ENCODE measurements at places on chromosomes 2 and 18.

DNA sequence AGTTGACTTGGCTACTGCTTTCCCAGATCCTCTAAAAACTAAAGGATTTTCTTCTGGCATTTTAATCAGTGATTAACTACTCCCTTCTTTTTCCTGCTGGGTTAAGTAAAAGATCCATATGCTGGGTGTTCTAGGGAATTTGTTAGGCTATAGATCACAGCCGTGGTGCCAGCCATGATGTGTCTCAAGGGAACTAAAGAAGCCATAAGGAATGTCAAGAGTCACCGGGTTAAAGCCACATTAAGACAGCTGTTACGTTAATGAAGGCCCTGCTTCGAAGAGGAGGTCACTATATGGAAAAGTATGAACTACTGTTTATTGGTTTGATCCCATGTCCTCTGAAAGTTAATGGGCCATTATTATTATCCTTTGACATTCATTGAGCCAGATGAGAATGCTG, 70.7 kb downstream of the PAX3 start:
- no peak for DNase-seq

GRCh38 chr2:102055346-102055990, 63.7 kb downstream of the IL1R2 start:
- DNase-seq = no peak

- peak; percentile 51 for DNase-seq
These were observed 6.6 kb upstream of the STEAP3 start for GRCh38 chr2:119216994-119217393.

DNA sequence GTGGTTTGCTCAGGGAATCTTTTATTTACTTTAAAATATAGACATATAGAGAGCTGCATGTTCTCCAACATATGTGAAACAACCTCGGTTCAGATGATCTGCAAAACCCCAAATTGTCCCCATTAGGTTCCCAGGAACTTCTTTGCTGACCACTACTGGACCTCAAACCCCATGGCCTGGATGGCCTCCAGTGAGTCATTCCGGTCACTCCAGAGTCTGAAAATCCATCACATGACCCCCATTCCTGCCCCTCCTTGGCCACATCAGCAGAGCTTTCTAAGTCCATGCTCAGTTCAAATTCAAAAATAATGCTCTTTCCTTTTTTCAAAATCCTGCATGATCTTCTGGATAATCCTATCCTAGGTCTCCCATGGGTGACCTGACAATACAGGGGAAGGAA, 271.0 kb downstream of the TNS1 start:
- DNase-seq = no peak

- no peak for DNase-seq
These were observed 26.2 kb upstream of the COLEC12 start for GRCh38 chr18:526681-527080.

GRCh38 chr2:105747991-105748390, 3.3 kb downstream of the NCK2 start:
- DNase-seq = no peak

DNA sequence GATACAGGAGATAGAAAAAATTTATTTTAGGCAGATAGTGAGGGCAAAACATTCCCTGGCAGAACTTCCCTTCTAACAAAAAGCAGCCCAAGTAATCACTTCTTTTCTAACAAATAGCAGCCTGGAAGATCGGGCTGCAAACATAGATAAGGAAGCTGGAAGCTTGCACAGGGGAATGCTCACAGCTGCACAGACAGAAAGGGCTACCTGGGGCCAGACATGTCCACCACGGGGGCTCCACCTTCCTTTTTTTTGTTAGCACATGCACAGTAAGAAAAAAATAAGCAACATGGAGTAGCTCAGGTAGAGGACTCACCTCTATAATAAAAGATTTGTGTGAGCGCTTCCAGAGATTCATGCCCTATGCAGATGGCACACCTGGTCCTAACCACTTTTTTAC, 420.5 kb downstream of the PTH2R start:
- no peak for DNase-seq

DNA sequence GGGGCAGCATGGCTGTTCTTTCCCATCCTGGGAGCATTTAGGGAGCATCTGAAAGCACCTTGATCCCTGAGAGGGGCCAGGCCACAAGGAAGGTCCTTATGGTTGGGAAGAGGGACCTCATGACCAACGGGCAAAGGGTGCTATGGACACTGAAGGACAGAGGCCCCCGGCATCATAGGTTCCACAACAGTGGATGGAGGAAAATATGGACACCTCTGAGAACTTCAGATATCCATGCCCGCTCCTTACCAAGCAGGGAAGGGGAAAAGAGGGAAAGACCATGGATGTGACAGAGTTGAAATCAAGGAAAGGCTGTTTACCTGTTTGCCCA, 94.1 kb upstream of the MGAT4A start:
- peak; percentile 40 for DNase-seq

GRCh38 chr2:36650031-36650829, 46.3 kb upstream of the VIT start:
- no peak for DNase-seq

GRCh38 chr2:30710461-30710860, 96.8 kb downstream of the CAPN13 start:
- no peak for DNase-seq

GRCh38 chr18:65336411-65336810, 414.4 kb upstream of the CDH7 start:
- no peak for DNase-seq

DNA sequence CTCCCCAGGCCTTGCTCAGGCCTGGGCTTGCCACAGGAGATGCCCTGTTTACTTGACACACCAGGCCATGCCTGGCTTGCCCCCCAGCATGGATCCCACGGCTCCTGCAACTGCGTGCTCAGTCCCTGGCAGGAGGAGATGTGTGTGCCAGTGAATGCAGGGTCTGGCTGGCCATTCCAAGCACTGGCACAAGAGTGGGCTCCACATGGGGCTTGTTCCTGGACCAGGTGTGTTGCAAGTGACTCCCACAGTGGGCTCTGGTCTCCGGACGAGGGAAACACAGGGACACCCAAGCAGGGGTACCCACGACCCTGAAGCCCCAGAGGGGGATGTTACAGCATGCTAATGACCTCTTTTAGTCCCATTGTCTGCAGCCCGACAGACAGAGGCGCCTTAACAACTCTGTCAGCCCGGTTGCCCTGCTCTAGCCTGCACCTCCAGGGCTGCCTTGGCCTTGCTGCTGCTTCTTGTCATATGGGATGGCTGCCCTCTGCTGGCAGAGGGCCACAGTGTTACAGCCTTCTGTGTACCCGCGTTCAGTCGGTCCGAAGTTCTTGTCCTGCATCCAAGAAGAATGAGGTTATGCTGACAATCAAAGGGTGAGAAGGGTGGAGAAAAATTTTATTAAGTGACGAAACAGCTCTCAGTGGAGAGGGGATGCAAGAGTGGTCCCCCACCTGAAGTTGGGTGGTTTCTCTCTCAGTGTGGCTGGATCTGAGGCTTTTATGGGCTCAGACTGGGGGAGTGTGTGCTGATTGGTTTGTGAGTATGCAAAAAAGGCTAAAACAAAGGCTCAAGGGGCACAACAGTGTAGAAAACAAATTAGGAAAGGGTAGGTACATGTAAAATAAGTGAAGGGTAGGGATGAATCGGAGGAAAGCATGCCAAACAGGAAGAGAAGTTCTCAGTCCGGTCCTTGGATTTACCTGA, 180.4 kb downstream of the MBD5 start:
- no peak for DNase-seq

DNA sequence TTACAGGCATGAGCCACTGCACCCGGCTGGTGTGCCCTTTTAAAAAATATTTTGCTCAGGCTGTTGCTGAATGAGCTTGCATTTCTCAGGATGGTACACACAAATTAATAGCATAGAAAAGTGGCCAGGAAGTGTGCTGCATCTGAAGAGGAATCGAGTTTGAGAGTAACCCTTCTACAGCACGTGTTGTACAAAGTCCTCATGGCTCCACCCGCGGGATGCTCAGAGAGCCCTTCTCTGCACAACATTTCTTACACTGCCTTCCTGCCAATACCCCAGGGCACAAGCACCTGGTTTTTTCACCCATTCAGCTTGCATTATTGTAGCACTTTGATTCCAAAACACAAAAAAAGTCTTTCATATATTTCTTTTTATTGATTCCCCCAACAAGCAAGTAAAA, 90.1 kb upstream of the NEDD4L start:
- no peak for DNase-seq

DNA sequence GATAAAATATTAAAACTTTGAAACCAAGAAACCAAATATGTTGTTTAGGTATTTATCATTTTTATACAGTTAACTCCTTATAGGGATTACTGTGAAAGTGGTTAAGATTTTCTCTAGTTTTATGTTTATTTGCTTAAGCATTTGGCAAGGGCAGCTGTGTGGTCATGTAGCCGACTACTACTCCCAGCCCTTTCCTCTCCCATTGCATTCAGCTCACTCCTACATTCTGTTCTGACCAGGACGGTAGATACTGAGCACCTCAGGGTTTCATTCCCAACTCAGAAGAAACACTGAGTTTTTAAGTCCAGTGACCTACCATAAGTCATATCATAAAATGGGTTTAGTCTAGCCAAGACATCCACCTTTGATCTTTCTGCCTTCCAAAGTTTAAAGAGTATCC, 19.8 kb downstream of the FZD5 start:
- DNase-seq = no peak

GRCh38 chr2:31386172-31386571, 28.4 kb downstream of the XDH start:
- no peak for DNase-seq

- no peak for DNase-seq
These were observed 29.5 kb upstream of the DNAJC27 start for GRCh38 chr2:25001325-25001637.

- no peak for DNase-seq
These were observed 7.5 kb downstream of the SLC39A10 start for GRCh38 chr2:195664528-195664927.

DNA sequence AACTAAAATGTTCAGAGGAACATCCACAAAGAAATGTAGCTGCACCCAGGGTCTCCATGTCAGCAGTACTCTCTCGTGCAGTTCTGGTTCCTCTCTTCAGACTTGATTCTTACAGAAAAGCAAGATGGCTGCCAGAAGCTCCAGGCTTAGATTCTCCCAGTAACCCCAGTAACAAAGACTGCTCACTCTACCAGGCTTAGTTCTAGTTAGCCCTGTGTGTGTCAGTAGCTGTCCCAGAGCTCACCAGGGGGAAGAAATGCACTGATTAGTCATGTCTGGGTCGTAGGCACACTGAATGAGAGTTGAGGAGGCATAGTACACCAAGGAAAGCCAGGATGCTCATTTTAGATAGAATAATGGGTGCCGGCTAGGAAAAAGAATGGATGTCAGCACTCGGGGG, 395.0 kb upstream of the NRP2 start:
- DNase-seq = no peak

GRCh38 chr2:127305990-127306585, 12.1 kb upstream of the ERCC3 start:
- DNase-seq = no peak

- no peak for DNase-seq
These were observed 58.8 kb downstream of the RND3 start for GRCh38 chr2:150428641-150429040.

DNA sequence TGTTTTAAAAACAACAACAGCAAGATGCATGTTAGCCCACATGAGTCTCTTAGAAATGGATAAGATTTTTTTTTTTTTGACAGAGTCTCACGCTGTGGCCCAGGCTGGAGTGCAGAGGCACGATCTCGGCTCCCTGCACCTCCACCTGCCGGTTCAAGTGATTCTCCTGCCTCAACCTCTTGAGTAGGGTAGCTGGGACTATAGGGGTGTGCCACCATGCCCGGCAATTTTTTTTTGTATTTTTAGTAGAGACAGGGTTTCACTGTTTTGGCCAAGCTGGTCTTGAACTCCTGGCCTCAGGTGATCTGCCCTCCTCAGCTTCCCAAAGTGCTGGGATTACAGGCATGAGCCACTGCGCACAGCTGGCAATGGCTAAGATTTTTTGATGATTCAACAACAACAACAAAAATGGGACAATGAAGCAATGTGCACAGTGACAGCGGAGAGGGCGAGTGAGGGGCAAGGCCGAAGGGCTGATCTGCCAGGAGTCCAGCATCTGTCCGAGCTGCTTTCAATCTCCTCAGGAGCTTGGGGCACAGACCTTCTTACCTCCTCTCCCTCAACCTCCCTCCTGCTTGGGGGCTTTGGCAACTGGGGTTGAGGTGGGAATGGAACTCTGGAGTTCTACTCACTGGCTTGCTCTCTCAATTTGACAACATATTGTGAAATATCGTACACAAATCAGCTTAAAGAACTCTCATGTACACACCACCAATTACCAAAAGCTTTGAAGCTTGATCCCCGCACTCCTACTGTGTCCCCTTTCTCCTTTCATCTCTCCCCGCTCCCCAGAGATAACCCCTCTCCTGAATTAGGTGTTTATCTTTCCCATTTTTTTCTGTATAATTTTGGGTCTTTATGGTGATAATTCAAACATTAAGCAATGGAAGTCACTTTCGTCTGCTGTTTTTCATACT, 3.4 kb downstream of the ABCG8 start:
- DNase-seq = no peak

DNA sequence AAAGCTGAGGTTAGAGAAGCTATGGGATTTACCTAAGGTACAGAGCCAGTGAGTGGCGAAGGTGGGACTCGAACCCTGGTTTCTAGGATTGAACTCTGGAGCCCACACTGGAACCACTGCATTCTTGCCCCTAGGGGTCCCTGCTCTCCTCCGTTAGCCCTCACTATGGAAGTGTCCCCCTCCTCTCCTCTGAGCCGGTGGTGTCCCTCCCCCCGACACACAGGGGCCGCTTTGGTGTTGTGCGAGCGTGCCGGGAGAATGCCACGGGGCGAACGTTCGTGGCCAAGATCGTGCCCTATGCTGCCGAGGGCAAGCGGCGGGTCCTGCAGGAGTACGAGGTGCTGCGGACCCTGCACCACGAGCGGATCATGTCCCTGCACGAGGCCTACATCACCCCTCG, 8.5 kb upstream of the GMPPA start:
- no peak for DNase-seq

DNA sequence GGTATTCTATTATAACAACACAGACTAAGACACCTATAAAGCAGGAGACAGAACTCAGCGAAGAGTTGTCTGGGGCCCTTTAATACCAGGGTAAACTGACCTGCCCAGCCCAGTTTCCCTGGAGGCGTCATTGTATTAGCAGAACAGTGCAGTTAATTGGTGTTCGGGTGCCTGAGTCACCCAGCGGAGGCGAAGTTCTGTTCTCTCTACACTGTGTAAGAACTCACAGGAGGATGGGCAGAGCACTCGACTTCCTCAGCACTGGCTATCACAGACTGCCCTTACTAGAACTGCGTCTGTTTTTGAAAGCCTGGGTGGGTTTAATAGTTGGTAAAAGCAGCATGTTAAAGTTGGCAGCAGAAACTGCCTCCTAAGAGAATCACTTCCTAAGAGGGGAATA, 106.5 kb upstream of the ATP8B1 start:
- DNase-seq = no peak

- no peak for DNase-seq
These were observed 17.2 kb upstream of the ADCY3 start for GRCh38 chr2:24937236-24937635.

DNA sequence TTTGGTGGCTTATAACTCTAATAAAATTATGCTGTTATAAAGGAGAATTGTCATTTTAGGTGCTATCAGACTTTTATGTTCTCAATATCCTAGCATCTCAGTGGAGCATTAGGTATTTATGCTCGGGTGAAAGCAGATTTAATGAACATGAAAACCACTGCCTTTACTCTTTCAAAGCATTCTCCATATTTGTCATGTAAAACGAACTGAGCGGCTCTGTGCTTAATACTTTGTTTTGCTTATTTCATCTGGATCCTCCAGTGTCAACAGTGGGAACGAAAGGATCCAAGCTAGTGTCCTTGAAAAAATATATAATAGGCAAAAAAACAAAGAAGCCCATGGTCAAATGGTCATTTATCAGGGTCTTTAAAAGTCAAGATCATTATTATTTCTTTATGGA, 53.5 kb downstream of the THSD7B start:
- DNase-seq = no peak
